ENCODE measurements at places on chromosomes 4 and X. TPM values are rescaled to one million over a fixed set of nuclear protein-coding genes. Genes with fewer than 3 reads are reported as not detected.
A peak's percentile ranks its signal among the peaks of the same experiment; 100 is the strongest.

The HNRNPD gene
- total RNA-seq, result 63.4 TPM

The NEIL3 gene
- total RNA-seq, result 4.7 TPM

DNA sequence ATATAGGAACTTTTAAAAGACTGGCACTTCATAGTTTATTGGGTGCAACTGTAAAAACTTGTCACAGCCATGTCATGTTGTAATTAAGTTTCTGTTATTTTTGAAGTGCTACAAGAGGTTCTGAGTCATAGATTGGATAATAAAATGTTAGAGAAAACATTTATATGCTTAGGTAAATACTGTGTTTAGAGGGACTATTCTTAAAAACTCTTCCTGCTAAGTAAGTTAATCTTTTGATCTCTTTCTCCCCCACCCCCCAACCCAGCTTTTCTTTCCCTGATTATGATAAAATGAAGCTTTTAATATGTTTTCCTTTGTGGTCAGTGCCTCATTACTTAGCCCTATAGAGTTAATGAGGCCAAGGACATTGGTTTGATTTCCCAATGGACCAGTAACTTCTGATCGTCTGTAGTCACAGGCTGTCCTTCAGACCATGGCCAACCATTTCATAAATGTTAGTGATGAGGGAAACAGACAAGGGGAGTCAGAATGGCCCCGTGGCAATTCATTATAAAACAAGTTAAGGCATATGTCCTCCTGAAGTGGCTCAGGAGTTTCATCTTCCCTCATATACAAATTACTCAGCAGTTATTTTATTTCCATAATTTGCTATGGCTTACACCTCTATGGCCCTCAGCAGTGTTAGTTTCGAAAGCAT lies 3.9 kb upstream of the PDLIM5 start:
- DNase-seq, result no peak

GRCh38 chr4:95963456-95963855 lies 123.6 kb downstream of the PDHA2 start:
- no peak for DNase-seq

- no peak for DNase-seq
These were observed 776 bp downstream of the PABPC4L start for GRCh38 chr4:134200811-134201215.

GRCh38 chr4:67918428-67918827 lies 34.6 kb upstream of the TMPRSS11D start:
- no peak for DNase-seq

The EDA gene
- total RNA-seq, result 1.6 TPM

- DNase-seq, result no peak
These were observed 23.4 kb downstream of the TRMT10A start for GRCh38 chr4:99540277-99540939.

GRCh38 chrX:2526390-2526789 lies 25.6 kb upstream of the DHRSX start:
- no peak for DNase-seq

- DNase-seq, result no peak
These were observed 78.2 kb downstream of the COL4A6 start for GRCh38 chrX:108359806-108360602.

DNA sequence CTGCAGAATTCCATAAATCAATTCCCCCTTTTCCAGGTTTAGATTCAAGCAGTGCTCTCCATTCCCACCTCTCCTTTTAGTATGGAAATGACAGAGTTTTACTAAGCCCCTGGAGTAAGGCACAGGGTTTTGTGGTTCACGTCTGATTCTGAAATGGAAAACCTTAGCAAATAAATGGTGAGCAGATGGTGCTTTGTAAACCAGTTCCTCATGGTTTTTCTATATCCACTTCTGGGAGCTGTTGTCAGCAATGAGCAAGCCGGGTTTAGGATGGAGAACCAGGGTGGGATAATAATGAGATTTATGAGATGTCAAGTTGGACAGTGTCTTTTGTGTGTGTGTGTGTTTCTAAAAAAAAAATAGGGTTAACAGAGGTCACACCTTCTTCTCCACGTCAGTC lies 113.8 kb upstream of the RBPJ start:
- no peak for DNase-seq

GRCh38 chr4:108199881-108200280 lies 31.1 kb upstream of the LEF1 start:
- DNase-seq, result no peak

The RNF212 gene
- total RNA-seq, result not detected

DNA sequence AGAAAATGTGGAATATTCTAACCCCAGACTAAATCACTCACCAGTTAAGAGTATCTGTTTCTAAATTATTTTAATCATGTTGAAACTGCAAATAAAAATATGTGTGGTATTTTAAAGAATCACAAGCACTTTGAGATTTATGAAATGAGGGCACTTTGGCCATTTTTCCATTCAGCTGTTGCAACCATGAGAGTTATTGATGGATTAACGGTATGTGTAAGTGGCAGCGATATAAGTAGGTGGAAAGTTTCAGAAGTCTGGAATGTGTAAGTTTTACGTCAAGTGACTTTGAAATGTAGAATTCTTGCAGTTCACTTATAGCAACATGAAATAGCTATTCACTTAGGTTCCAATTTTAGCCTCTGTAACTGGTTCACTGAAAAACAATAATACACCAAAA lies 905.1 kb upstream of the SLIT2 start:
- no peak for DNase-seq

The GUCY1B1 gene
- 34.4 TPM for total RNA-seq

DNA sequence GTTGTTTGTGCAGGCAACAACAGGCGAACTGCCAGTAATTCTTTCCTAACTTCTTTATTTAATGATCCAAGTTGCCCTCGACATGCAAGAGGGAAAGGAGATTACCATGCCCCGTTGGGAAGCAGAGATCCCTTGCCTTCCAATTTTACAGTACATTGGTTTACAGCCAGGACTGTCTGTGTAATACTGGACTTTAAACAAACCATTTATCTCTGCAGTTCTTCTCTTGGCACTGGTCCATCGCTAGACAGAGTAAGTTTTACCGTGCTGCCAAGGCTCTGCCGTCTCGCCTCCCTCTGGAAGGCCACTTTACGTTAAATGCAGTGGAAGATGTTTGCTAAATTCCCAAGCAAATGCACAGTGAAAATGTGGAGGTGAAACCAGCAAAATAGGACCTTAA lies 660.3 kb upstream of the PRKX start:
- no peak for DNase-seq

DNA sequence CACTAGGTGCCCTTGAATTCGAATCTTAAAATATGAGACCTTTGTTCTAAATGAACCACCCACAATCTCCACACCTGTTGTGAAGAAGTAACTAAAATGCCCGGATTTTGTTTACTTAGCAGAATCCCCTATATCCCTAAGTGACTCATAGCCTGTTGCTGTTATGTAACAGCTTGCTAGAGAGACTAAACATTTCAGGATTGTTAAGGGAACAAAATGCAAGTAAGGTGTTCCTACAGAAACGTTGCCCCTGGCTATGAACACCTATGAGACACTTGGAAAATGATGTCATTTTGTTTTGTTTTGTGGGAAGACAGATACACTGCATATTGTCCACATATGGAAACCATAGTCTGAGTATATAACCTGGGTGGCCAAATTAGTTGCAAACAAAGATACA lies 24.2 kb upstream of the MXRA5 start:
- no peak for DNase-seq

GRCh38 chrX:45849261-45849862 lies 648.7 kb upstream of the DIPK2B start:
- peak; percentile 42 for DNase-seq

- DNase-seq, result no peak
These were observed 872 bp upstream of the TEC start for GRCh38 chr4:48270523-48270897.

DNA sequence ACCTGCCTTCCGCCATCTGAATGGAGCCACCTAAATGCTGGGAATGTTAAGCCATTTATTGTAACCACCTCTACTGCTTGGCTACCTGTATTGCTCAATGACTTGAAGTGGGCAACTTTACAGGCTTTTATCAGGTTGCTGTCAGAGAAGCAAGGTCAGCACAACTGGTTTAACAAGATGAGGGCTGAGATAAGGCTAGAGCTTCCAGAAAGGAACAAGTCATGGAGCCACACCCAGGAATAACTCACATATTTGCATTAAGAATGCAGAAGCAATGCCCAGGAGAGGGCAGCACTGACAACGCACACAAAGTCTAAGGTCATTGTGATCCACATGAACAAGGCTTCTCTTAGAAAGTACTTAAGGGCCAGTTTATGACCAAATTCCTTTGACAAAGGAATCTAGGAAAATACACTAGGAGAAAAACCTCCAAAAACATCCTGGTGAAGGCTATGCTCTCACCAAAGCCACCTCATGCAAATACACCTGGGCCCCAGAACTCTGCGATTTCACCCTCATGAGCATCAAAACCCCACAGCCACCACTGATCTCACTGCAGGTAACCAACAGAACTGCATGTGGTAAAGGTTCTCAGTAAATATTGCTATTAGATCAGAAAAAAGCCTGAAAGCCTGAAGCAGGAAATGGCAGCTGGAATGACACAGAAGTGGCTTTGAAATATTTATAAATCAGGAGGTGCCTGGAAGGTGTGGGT lies 15.0 kb upstream of the STS start:
- peak; percentile 17 for DNase-seq

DNA sequence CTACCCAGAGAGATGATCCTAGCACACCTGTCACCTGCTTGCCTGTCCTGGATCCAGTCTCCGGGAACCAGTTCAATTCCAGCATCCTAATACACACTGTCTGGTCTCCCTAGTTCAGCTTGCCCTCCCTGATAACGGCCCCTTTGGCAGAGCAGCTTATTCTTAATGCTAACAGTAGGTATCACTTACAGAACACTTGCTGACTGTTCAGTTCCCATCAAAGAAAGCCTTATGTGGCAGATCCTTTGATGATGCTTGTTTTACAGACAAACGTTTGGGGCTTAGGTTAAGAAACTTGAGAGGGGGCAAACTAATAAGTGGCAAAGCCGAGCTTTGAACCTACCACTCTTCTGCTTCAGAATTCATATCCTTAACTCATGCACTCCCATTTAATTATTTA lies 890 bp downstream of the RASSF6 start:
- DNase-seq, result no peak

The ARMCX1 gene
- 0.25 TPM for total RNA-seq

The GNRHR gene
- total RNA-seq, result not detected

DNA sequence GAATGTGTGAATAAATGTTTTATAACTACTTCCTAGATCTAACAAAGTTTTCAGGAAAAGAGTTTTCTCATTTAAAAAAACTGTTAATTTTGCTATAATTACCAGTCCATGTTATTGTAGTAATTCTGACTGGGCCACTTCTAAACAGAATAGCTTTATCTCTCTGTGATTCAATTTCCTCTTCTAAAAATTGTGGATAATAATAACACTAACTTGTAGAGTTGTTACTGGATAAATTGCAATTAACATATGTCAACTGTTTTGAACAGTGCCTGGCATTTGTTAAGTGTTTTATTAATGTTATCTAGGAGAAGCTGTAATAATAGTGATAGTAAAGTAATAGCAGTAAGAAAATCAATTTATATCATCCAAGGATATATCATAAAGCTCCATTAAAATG lies 162.3 kb downstream of the BTC start:
- DNase-seq, result no peak

- DNase-seq, result no peak
These were observed 28.4 kb upstream of the UVSSA start for GRCh38 chr4:1318488-1319213.

- DNase-seq, result no peak
These were observed 152.5 kb downstream of the DCTD start for GRCh38 chr4:182764642-182765041.

- DNase-seq, result peak; percentile 86
These were observed 53.1 kb downstream of the GAK start for GRCh38 chr4:878796-879728.

GRCh38 chrX:39163581-39164126 lies 362.4 kb downstream of the MID1IP1 start:
- no peak for DNase-seq

- DNase-seq, result no peak
These were observed 192.8 kb downstream of the CCNG2 start for GRCh38 chr4:77349796-77350195.

GRCh38 chrX:118976599-118977340 lies 2.4 kb downstream of the LONRF3 start:
- DNase-seq, result peak; percentile 37

DNA sequence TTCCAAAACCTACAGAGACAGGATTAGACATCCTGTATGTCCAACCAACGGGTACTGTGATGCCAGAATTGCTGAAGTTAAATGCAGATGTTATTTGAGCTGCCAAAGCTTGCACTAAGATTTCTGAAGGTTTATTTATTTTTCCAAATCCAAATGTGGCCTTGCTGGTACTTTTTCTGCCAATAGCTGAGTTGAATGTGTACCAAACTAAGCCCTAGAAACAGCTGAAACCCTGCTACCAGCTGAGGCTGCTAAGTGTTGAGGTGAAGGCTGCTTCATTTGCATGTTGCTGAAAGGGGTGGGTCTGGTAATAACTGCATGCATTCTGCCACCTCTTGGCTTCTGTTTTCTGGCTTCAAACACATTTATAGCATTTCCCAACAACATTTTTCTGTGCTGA lies 366.5 kb downstream of the FAT4 start:
- no peak for DNase-seq

- DNase-seq, result no peak
These were observed 53.1 kb downstream of the BMP2K start for GRCh38 chr4:78829296-78829695.

- DNase-seq, result no peak
These were observed 17.6 kb upstream of the CXCL5 start for GRCh38 chr4:74016068-74016467.

DNA sequence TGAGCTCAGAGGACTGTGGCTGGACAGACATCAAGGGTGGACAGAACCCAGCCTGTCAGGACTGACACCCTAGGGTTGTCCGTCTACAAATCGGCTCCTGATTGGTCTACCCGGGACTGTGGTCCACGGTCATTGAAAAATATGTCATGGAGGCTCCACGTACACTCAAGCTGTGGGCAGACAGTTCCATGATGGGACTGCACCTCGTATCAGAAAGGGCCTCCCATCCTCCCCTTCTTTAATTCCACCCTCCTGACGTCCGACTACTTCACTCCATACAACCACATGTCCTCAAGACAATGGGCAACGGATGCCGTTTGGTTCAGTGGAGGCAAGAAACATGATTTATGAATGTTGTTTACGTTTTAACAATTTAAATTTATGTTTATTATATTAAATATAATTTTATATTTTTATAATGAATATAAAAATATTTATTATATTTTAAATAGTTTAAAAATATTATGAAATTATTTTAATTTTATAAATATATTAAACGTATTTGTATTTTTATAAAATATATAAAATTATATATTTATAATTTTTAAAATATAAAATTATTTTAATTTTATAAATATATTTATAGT lies 58.0 kb upstream of the SHOX start:
- DNase-seq, result no peak

The ATP1B4 gene
- total RNA-seq, result not detected

The CHRDL1 gene
- total RNA-seq, result not detected

The AFP gene
- total RNA-seq, result not detected

- DNase-seq, result no peak
These were observed 88.6 kb downstream of the SLC9A7 start for GRCh38 chrX:46670316-46670715.

The MAGEB18 gene
- not detected for total RNA-seq

The SSX7 gene
- total RNA-seq, result not detected

GRCh38 chr4:90074322-90074886 lies 52.8 kb upstream of the CCSER1 start:
- DNase-seq, result no peak

The S100G gene
- not detected for total RNA-seq

All from G401 (cell line).